Epithelial cell of proximal tubule (primary cell): ENCODE measurements at places on chromosomes 7 and 10.
A peak's percentile ranks its signal among the peaks of the same experiment; 100 is the strongest.

DNA sequence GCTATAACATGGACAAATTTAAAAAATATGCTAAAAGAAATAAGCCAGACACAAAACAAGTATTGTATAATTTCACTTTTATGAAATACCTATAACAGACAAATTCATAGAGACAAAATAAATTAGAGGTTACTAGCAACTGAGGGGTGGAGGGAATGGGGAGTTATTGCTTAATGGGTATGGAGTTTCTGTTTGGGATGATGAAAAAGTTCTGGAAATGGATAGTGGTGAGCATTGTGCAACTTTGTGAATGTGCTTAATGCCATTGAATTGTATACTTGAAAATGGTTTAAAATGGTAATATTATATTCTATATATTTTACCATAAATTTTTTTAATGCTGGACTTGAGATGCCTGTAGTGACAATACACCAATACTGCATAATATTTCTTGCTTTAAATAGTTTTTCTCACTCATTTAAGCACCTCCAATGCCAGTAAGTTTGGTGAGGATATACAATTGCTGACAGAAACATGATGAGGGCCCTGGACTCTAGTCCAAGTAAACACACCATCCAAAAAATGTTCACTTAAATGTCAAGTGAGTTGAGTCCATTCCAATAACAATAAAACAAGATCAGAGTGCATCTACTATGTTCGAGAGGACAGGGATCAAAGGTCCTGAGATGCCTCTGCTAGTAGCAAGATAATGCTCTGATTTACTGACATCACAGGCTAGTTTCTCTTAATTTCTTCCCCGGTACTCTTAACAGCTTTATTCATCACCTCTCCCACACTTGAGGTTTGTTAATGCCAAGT, 71.9 kb downstream of the NT5C2 start:
- DNase-seq, result no peak

DNA sequence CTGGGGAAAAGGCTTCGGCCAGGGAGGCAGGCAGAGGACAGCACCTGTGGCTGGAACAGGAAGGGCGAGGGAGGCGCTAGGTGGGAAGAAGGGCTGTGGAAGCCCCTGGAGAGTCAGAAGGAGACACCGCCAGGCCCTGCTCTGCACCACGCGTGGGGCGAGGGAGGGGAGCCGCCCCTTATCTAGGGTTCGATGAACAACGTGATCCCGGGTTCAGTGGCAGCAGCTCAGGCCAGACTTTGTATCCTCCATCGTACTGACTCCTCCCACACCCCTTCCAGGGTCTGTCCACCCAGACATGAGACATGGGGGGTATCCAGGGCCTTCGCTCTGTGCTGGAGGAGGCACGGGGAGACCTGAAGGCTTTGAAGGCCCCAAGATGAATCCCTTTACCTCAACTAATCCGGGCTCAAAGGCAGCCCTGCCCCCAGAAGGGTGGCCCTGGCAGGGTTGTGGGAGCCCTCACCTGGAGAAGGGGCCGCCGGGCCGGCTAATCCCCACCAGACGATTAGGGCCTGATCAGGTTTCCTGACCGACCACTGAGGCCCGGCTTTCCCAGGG, 110.8 kb downstream of the PDGFA start:
- no peak for DNase-seq

DNA sequence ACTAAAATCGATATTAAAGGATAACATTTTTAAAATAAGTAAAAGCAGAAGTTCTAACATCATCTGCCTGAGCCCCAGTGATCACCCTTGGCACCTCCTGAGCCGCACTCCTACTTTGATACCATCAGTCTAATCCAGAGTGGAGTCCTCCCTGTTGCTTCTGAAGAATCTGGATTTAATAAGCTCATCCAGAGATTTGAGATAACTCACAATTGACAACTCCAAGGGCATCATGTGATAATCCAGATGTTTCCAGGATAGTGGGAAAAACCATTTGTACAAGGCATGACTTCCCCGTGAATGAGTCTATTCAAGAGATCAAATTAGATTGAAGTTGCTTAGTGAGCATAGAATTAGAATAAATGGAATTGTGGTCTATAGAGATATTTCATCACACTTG, 475.8 kb upstream of the C7orf33 start:
- DNase-seq, result no peak

GRCh38 chr10:117476281-117476680, 66.3 kb upstream of the EMX2 start:
- DNase-seq, result no peak

DNA sequence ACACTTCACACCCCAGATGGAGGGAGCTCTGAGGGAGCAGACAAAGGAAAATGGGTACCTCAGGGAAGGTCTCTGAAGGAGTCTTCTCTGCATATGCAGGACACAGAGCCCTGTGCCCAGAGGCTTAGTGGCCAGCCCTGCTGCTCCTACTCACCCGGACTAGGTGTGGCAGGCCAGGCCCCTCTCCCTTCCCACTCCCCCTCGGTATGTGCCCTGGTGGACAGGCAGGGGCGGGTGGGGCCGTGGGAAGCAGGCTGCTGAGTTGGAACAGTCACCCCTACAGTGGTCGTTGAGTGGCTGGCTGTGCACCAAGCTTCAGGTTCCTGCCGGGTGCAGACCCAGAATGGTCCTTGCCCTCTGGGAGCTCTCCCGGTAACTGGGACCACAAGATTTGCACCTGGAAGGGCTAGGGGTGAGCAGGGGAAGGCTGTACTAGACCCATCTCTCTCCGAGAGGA, 68.6 kb downstream of the ZMIZ1 start:
- DNase-seq, result no peak

DNA sequence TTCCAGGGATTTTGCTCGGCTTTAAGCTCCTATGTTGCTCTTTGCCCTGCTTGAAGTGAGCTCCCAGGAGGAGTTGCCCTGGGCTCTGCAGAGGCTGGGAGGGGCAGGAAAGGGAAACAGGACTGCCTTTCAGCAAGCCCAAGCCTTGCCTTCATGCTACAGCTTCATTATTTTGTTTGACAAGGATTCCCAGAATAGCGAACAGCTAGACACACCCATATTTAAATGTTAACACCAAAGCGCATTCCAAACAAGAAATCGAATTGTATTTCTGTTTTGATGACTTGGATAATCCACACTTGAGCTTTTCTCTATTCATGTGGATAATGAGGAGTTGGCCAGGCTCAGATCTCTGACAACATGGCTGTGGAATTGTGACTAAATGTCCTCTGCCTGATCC, 6.3 kb downstream of the KIAA1217 start:
- no peak for DNase-seq

- no peak for DNase-seq
Observed at GRCh38 chr10:124289851-124290795, 128.6 kb downstream of the OAT start.

GRCh38 chr10:49595713-49596492, 14.2 kb upstream of the SLC18A3 start:
- no peak for DNase-seq

DNA sequence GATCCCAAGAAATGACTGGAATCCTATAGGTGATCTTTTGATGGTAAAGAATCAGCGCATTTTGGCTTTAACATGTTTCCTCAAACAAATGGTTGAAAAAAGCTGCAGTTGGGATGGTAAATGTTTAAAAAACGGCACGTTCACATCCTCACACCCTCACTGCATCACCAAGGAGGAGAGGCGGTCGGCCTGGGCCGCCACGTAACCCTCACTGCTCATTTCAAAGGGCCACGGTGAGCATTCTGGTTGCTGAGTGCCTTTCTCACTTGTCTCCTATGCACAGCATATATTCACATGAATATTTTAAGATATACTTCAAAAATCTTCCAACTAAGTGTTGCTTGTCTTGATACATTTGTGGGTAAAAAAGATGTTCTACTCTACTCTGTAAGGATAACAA, 233.2 kb downstream of the DNAJB6 start:
- no peak for DNase-seq

DNA sequence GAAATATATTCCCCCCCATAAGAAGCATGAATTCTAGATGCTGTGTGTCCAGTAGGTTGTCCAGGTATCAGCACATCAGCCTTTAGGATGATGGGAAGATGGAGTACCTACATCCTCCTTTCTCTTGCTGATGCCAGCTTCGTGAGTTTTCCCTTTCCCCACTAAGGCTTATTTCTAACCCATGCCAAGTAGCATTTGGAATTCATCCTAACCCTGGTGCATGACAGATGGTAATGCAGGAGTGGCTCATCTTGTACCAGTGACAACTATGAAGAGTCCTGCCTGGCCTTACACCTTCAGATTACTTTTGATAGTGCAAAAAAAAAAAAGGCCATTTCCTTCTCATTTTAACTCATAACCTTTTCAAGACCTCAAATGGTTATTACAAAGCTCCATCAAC, 58.7 kb downstream of the ARHGAP21 start:
- no peak for DNase-seq

DNA sequence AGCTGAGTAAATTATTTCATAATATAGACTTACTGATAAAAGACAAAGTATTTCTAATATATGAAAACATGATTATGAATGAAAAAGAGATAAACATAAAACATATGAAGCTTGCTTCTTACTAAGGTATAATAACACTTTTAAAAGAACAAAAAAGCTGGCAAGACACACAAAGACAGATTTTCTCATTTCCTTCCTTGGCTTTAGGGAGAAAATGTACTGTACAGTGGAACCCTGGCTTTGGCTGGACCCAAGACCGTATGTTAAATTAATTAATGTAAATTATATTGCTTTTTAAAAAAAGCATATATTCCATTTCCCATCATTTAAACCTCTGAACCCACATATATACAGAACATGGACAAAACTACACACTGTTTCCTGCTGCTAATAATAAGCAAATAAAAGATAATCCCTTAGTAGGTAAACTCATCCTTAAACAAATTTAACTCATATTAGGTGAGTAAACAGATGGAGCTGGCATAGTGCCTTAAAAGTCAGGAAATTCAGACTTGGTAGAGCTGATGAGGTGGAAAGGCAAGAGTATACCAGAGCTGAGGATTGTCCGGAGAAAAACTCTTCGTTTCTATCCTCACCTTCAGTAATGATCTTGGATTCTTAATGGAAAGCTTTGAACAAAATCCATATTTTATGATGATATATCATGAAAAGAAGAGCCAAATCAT, 1016.4 kb upstream of the KCND2 start:
- no peak for DNase-seq

DNA sequence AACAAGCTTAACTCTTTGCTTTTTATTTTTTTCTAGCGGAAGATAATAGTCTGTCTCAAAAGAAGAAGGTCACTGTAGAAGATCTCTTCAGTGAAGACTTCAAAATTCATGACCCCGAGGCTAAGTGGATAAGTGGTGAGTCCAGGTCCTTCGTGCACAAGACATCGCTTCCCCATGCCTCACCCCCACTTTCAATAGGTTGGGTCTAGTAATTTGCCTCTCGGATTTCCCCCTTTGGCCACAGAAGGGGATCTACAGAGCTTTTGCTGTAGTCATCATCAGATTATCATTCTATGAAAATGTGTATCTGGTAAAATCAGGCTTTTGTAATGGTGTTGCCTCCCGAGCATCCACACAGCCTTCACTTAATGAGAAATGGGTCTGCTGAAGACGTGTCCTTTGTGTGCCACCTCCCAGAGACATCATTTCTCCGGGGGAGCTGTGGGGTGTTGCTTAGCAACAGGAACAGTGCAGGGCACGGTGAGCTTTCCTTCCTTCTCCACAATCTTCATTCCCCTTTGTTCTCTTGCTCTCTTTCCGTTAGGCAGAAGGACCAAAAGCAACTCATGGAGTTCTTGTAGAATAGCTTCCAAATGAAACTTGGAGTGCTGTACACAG, 422.8 kb downstream of the DPP6 start:
- DNase-seq, result no peak

- DNase-seq, result peak; percentile 92
Observed at GRCh38 chr10:109215291-109216075, 707.8 kb downstream of the XPNPEP1 start.

GRCh38 chr7:158274996-158275395, 312.6 kb downstream of the PTPRN2 start:
- DNase-seq, result no peak

GRCh38 chr10:32516567-32517495, 70.9 kb downstream of the CCDC7 start:
- no peak for DNase-seq

- DNase-seq, result no peak
Observed at GRCh38 chr10:101655570-101655969, 39.4 kb downstream of the FBXW4 start.

- DNase-seq, result no peak
Observed at GRCh38 chr7:156368053-156368843, 272.3 kb upstream of the RNF32 start.

- no peak for DNase-seq
Observed at GRCh38 chr10:79498291-79498829, 14.0 kb upstream of the EIF5AL1 start.

DNA sequence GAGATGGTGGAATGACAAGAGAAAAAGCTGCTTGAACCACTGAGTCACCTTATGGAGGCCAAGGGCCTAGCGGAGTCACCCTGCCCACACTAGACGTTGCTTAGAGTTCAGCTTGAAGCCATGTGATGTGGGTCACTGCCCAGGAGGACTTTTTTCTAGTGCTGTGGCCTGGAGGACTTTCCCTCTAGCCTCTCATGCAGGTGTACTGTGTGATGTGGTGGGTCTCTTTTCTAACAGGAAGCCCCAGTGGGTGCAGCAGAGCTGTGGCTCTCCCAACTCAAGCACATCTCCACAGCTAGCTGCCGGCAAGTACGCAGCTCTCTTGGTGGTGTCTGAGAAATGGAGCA, 13.6 kb downstream of the POR start:
- no peak for DNase-seq

DNA sequence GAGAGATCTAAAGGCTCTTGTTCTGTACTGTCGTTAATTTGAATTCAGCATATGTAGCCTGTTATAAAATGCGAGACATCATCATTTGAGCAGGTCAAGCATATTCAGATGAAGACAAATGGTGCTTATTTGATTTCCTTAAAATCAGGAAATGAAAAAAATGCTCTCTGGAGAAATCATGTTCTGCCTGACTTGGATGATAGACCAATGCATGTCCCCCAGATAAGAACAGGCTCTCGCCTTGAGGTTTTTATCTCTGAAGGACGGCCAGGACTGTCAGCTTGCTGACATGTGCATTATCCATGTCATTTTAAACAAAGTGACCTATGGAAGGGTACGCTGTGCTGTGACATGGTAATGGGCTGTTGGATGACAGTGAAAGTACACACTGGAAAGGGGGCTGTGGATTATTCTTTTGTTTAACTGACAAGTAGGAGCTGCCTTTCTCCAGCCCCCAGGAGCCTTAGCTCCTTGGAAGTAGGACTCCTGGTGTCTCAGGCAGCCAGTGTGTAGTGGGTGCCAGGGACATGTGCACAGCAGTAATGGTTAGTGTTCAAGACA, 695.1 kb upstream of the GALNT17 start:
- no peak for DNase-seq

GRCh38 chr7:143120691-143121405, 11.0 kb upstream of the PIP start:
- DNase-seq, result no peak

GRCh38 chr10:56341612-56342011, 19.4 kb downstream of the ZWINT start:
- DNase-seq, result no peak
